ENCODE measurements at places on chromosomes 6 and 20.

- DNase-seq = no peak
These were observed 16.5 kb downstream of the PEDS1 start for GRCh38 chr20:50136822-50137599.

GRCh38 chr20:51341581-51341980 lies 200.9 kb downstream of the NFATC2 start:
- DNase-seq = no peak

DNA sequence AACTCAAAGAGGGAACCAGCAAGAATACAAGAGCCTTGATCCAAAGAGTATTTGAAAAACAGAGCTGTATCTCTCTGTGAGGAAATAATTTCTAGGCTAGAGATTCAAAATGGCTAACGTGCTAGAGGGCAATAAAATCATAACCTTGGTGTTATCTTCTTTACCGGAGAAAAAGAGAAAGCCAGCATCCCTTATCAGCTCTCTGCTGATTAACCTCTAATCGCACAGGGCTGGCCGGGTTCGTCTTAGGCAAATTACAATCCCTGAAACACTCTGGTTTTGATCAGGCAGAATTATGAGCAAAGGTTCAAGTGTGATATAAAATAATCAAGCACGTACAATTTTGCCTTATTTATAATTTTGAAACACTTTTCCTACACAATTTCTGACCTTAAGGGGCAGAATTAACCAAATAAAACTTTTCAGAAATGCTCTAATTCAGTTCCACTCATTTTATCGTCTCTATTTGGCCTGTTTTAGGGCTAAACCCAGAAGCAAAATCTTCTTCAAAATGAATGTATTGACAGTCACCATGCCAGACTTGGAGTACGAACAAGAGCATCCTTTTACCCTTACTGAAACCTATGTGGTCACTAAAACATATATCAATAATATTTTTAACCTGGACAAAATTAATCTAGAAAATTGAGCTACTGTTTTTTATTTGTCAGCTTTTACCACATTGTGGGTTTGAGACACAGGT lies 13.7 kb downstream of the PSMB9 start:
- DNase-seq = no peak

DNA sequence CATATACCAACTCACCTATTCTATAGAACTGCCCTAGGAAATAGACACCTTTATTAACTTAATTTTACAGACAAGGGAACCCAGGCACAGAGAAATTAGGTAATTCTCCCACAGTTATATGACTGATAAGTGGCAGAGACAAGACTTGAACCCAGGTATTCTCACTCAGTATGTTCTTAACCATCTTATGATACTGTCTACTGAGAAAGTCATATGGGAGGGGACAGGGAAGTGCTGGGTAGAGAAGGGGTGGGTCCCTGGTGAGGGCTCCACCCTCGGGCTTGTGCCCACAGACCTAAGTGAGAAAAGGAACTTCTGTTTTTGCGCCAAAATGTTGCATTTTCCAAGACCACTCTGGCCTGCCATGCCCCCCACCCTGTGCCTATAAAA lies 123.5 kb downstream of the RNF144B start:
- no peak for DNase-seq

DNA sequence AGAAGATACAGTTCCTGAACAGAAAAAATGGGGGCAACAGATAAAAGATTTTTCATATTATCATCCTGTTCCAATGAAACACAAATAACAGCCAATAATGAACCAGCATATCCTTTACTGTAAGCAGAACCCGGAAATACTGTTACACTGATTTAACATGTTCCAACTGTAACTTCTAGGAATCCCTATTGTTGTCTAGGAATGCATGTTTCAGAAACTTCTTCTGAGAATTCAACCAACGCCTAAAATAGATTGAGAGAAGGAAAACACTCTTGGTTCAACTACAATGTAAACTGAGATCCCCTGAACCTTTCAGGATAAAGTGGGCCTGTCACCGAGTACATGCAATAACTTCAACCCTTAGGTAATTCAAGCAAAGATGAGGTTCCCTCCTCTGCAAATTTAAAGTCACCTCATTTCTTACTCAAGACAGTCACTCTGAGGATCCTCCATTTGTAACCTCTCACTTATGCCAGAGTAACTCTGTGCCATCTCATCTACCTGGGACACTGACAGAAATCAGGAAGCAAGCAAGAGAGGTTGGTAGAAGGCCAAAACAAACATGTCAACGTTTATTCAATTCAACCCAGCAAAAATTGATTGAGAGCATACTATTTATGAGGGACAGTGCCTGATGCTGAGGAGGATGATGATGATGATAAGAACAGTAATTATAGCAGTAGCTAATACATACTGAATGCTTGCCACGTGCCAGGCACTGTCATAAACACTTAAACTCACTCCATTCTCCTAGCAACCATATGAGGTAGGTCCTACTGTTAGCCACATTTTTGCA lies 14.1 kb downstream of the UBE3D start:
- no peak for DNase-seq

DNA sequence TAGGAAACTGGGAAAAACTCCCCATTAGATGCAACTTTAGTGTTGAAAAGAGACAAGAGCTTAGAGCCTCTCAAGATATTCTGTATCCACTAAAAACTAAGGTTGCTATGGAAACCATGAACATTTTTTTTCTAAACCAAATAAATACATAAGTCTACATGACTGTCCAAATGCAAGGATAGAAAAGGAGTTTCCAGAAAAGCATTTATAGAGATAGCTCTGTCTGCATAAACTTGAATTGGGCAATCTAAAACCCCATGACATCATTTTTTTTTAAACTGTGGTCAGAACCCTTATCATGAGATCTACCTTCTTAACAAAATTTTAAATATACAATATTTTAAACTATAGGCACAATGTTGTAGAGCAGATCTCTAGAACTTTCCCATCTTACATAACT lies 36.4 kb upstream of the FAM83B start:
- no peak for DNase-seq

- DNase-seq = no peak
These were observed 5.2 kb downstream of the TNNC2 start for GRCh38 chr20:45821947-45822346.

- no peak for DNase-seq
These were observed 229.2 kb upstream of the ZFP64 start for GRCh38 chr20:52420805-52421204.
